ENCODE measurements at places on chromosomes 3 and 15.

DNA sequence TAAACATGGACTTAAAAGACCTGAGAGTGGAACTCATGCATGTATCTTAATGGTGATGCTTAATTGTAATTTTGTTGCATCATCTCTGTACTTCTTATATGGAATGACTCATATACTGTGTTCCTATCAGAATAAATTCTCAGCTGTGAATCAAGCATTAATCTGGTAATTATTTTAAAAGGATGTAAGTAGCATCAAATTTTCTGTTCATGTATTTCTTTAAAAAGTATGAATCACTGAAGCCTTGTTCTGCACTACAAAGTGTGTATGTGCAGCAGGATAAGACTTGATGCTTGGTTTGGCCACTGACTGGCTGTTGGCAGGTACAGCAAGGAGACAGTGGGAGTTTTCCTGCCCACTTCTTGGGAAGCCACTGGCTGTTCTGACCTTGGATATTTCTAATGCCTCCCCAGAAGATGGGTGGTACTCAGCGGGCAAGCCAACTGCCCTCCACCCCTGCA, 123.9 kb downstream of the ANO10 start:
- DNase-seq, result no peak

DNA sequence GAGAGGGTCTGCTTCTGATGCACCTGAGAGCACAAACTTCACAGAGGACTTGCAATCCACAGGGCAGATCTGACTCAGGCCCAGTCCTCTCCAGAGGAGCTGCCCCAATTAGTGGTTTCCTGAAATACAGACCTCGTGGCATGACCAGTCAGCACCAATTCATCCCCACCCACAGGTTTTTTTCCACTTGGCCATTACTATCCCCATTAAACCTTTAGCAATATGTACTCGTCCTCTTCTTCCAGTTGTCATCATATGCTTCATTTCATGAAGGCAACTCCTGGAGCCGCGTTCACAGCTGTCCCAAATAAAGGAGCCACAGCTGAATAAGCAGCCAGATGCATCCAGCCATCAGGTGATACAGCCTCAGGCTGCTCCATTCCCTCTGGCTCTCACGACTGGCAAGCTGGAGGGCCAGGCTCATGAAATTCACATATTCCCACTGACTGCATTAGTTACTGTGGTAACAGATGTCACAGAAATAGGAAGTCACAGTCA, 163.1 kb downstream of the FMN1 start:
- DNase-seq, result no peak

- no peak for DNase-seq
Measured at GRCh38 chr3:98012979-98013378, 22.1 kb downstream of the GABRR3 start.

DNA sequence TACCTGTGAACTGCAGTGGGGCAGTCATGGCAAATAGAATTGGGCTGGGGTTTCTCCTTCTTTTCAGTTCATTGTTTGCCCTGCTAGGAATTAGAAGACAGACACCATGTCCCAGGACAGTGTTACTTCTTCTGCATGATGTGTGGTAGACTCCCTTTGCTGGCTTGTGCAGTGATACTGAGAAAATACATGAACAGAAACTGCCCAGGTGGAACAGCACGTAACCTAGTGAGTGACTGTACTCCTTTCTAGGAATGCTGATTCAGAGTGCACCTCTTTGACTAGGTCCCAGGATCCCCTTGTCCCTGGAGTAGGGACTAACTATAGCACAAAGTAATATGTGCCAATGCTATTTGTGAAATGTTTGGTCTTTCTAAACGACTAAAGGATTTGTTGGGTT, 10.7 kb upstream of the SLC22A13 start:
- no peak for DNase-seq

DNA sequence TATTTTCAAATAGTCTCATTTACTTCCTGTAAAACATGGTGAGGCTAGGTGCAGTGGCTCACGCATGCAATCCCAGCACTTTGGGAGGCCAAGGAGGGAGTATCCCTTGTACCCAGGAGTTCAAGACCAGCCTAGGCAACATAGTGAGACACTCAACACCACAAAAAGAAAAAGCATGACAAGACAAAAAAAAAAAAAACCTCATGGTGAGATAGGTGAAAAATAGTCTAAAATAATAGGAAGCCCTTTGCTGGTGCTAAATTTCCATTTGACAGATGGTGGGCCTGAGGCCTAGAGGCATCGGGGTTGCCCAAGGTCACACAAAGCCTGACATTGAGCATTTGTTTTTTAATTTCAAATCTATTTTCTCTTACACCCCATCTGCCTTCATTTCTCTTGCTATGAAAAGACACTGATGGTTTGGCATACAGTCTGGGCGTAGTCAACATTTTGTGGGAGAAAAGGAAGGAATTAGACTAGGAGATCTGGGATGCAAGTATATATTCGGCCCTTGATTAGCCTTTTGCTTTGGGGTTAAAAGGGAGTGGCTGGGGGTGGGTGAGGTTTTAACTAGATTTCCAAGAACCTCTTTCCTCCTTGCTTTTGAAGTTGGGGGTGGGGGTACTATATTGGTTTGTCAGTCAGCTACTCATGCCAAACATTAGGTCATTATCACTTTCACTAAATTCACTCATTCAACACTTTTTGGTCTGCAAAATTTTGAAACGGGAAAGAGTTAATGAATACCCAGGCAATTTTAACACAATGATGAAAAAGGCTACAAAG, 11.3 kb downstream of the RAB8B start:
- no peak for DNase-seq

DNA sequence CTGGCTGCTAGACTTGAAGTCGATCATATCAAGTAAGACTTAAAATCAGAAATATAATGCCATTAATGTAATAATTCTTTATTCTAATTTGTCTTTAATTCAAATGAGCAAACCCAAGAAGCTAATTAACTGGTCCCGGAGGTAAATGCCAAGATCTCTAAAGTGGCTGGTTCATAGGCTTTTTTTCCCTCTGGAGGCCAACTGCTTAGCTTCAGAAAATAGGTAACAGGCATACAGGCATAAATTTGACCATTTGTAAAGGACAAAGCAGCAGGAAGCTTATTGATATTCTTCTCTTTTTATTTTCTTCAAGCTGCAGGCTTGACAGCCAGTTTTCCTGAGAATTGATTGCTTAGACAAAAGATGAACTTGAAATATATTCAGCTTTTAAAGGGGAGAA, 158.6 kb upstream of the RAP2B start:
- DNase-seq, result no peak

GRCh38 chr15:81024936-81025335, 24.2 kb downstream of the TLNRD1 start:
- DNase-seq, result no peak

GRCh38 chr15:41585127-41586047, 26.4 kb downstream of the TYRO3 start:
- DNase-seq, result no peak

DNA sequence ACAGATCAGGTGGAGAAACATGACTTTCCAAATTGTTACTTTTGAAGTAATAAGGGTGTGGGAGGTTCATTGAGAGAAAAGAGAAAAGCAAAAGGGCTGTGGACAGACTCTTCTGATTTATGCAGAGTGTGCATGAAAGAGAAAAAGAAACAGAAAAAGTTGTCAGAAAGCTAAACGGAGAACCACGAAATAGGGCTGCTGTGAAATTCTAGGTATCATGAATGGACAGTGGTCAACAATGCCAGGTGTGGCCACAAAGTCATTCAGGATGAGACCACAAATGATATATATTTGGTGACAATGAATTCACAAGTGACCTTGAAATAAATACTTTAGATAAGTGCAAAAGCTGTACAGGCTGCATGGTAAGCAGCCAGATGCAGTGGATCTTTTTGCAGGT, 170.1 kb downstream of the IL5RA start:
- DNase-seq, result no peak

DNA sequence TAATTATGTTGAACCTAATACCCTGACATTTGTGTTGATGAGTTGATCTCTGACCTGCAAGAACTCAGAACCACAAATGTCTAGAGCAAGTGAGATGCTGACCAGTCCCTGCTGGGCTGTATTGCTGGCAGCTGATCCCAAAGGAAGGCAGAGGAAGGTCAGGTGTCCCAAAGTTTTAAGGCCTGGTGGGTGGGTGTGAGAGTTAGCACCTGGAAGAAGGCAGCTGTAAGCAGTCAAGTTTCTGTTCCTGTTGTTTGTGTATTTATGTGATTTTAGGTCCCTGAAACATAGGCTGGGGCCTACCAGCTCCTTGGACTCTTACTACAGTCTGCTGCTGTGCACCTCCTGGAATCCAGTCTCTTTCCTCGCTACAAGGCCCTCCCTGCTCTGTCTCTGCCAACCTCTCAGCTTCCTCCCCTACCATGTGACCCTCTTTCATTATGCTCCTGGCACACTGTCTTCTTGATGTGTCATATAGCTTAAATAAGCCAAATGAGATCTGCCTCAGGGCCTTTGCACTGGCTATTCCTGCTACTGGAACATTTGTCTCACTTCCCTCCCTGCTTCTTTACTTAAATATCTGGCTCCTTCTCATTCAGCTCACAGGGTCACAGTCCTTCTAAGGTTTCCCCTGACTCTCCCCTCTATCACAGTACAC, 31.0 kb upstream of the ATOSA start:
- no peak for DNase-seq

GRCh38 chr3:164155400-164155799, 922.9 kb downstream of the SI start:
- no peak for DNase-seq

DNA sequence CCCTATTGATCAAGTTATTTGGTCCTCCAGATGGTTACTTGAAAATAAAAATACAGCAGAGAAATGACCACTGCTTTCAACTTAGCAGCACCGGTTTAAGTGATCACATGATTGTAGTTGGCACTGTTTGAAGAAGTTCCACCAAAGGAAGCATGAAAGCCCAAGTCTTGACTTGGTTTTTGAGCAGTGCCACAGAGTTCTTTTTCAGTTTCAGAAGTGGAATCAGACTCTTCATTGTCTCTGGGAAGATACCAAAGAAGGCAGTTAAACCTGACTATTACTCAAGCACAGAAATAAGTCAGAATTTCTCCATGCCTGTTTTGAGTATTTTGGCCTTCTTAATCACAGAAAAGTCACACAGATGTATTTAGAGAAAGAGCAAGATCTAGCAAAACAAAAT, 66.7 kb downstream of the BBX start:
- no peak for DNase-seq

DNA sequence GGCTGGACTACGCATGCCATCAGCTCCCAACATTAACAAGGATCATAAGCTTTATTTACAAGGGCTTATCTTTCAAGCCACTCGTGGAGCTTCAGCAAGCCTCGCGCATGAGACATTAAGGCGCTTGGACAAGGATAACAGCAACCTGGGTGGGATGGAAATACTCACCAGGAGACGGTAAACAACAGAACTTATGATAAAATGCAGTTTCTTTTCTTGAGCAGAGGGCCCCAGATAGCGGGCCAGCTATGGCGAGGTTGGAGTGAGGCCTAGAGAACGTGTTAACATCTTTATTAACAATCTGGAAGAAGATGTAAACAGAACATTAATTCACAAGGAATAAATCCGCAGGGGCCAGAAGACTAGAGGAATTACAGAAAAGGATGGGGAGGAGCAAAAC, 158.2 kb downstream of the NTRK3 start:
- no peak for DNase-seq

GRCh38 chr3:131540143-131540542, 37.4 kb upstream of the MRPL3 start:
- DNase-seq, result no peak

- no peak for DNase-seq
Measured at GRCh38 chr3:32302601-32303398, 64.3 kb downstream of the CMTM8 start.

DNA sequence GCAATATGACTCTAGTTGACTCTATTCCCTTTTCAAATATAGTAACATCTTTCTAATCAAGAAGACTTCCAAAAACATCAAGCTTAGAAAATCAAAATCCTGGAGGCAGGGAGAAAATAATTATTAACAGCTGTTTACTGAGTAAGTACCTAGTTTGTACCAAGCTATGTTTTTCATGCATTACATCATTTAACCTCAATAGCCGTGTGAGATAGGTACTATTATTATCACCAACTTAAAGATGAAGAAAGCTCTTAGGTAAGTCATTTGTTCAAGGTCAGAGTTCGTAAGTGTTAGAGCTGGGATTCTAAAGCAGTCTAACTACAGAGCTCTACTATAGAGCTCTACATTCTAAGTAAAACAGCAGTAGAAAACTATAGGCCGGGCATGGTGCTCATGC, 41.6 kb downstream of the GSK3B start:
- no peak for DNase-seq

DNA sequence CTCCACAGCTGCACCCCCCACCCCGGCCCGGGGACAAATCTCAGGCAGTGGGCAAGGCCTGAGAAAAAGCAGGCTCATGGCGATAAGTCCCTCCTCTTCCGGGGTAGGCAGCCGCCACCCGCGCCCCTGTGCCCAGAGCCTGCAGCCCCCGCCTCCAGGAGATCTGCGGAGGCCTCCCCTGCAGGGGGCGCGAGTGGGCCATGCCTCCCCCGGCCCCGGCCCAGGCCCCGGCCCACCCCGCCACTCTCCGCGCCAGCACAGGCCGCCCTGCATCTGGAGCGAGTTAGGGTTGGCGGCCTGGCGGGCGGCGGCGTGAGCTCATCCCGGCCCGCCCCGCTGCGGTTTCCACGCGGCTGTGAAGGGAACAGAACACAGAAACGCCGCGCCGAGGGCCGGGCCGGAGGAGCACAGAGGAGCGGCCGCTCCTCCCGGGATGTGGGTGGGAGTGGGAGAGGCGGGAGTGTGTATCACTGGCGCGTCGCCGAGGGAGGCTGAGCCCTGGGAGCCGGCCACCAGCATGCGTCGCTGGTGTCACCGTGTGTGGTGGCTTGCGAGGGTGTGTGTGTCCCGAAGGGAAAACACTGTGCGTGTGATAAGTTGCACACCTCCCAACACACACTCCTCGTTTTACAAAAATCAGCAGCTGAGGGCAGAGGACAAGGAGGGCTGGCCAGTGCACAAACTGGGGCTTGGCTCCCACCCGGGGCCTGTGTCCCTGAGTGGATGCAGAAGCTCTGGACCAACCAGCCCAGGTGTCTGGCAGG, 17.2 kb downstream of the MYL3 start:
- peak; percentile 36 for DNase-seq

GRCh38 chr3:111882799-111883198, 23.7 kb downstream of the PHLDB2 start:
- no peak for DNase-seq

GRCh38 chr3:177057768-177058167, 139.5 kb downstream of the TBL1XR1 start:
- DNase-seq, result peak; percentile 4

DNA sequence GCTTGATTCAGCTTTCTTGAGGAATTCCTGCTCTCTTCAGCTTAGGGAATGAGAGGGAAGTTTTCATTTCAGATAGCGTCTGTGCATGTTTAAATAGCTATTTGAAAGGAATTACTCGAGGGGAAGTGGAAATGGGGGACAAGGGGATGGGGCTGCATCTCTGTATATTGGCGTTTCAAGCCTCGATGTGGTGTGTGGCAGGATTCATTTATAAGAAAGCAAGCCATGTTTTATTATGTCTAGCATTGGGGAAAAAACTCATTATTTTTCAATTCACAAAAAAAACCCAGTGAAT, 1.0 kb downstream of the ATP2C1 start:
- DNase-seq, result no peak

- no peak for DNase-seq
Measured at GRCh38 chr3:12193485-12194165, 34.9 kb upstream of the TIMP4 start.
